WTC11 (cell line): ENCODE measurements at places on chromosomes 16 and 17. TPM values are rescaled to one million over a fixed set of nuclear protein-coding genes. Genes with fewer than 3 reads are reported as not detected.

The KLHL10 gene
- 0.14 to 0.35 TPM (median 0.14 TPM) in 3 replicates for total RNA-seq

The ATP2A1 gene
- 4.7 to 6.4 TPM (median 5.6 TPM) in 3 replicates for total RNA-seq

The MSI2 gene
- total RNA-seq, result 79.9 to 87.0 TPM (median 82.1 TPM) in 3 replicates

The ABCA10 gene
- 0.14 TPM in 1 of 3 replicates, not detected in the others for total RNA-seq

The ZFHX3 gene
- 2.7 to 5.7 TPM (median 3.1 TPM) in 3 replicates for total RNA-seq

The STX1B gene
- 15.9 to 20.5 TPM (median 19.9 TPM) in 3 replicates for total RNA-seq

The CORO7 gene
- total RNA-seq, result 36.7 to 45.5 TPM (median 38.6 TPM) in 3 replicates

The AATK gene
- 2.9 to 4.4 TPM (median 3.0 TPM) in 3 replicates for total RNA-seq

The HP gene
- 10.0 to 20.6 TPM (median 11.1 TPM) in 3 replicates for total RNA-seq

The TBC1D3C gene
- not detected in 3 replicates for total RNA-seq

- peak; percentile 86 for DNase-seq
- no peaks in the 10 kb centered on the region for H3K27me3 ChIP-seq
- H3K4me3 ChIP-seq, result peak overlapping the region; percentile 79
- H3K36me3 ChIP-seq, result peaks cover 6% of the 10 kb centered on the region
Observed at GRCh38 chr17:67245694-67246402, 852 bp upstream of the HELZ start.

DNA sequence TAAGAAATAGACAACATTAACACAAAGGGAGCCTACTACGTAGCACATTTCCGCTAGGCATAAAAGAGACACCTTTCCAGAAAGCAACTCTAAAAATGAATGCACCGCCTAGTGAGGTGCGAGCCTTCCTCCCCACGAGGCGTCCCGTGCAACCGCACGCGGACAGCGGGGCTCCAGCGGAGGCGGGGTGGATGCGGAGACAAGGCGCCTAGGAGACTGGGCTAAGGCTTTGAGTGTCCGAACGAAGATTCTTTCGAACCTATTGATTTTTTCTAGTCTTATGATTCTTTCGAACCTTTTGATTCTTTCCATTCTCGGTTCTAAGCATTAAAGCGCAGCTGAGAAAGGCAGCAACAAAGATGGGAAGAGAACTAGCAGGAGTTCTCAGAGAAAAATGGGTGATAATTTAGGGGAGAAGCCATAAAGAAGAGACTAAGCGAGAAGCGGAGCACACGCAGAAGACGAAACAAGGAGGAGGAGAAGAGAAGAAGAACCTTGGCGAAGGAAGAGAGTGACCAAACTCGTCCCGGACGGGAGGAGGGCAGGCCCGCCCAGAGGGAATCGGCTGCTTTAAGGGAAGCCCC lies 394 bp upstream of the CPD start:
- H3K4me3 ChIP-seq, result peak overlapping the region; percentile 81
- H3K4me1 ChIP-seq, result peaks cover 58% of the 10 kb centered on the region
- peak; percentile 25 for DNase-seq
- peak overlapping the region; percentile 54 for H3K27ac ChIP-seq
- no peaks in the 10 kb centered on the region for H3K36me3 ChIP-seq

DNA sequence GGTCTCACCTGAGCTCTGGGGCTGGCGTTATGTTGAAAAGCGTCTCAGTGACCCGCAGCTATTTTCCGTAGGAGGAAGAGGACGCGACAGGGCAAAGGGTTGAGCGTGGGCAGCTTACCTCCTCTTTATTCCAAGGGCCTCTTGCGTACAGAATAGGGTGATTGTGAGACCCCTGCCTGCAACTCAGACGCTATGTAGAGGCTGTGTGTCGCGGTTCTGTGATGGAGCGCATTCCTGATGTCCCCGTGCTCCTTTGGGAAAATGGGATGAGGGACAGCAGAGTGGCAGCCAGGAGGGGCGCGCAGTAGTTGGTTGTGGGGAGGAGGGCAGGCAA lies 531 bp upstream of the CDH8 start:
- no peaks in the 10 kb centered on the region for H3K36me3 ChIP-seq
- peaks cover 60% of the 10 kb centered on the region for H3K4me1 ChIP-seq
- DNase-seq, result peak; percentile 22
- H3K4me3 ChIP-seq, result peak overlapping the region; percentile 84

DNA sequence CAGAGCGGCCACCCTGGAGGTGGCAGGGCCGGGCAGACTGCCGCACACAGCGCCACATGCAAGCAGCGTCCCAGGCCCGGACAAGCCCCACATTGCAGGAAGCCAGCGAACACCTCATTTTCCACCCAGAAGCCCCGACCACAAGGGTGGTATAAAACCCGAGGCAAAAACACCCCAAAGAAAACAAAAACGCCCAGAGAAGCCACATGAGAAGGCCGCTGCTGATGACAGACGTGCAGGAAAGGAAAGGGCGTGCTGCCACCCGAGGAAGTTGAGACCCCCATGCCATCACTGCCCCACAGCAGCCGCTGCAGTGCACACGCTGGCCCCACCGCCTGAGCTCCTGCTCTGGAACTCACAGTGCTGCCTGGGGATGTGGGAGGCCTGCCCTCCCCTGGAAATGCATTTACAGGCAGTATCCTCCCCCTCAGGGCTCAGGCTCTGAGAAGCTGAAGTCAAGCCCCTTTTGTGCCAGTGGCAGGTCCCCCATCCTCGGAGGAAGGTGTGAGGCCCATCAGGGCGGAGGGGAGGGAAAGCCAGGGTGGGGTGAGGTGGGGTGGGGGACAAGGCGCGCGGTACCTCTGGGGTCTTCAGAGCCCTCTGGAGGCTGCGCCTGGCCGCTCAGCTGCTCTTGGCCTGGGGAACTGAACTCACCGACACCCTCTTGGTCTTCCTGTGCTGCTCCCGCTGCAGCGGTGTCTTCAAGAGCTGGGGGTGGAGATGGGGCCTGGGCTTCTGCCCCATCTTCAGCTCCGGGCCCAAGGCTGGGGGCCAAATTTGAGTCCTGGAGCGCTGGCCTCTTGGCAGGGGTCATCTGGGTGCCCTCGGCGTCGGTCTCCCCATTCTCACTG lies 62.0 kb downstream of the IL21R start:
- no peak for DNase-seq
- no peaks in the 10 kb centered on the region for H3K27me3 ChIP-seq
- H3K27ac ChIP-seq, result no peak overlapping the region
- H3K36me3 ChIP-seq, result peaks cover 43% of the 10 kb centered on the region
- no peaks in the 10 kb centered on the region; the same call in 1 of the 2 replicates for H3K4me1 ChIP-seq
- no peak overlapping the region for H3K4me3 ChIP-seq

DNA sequence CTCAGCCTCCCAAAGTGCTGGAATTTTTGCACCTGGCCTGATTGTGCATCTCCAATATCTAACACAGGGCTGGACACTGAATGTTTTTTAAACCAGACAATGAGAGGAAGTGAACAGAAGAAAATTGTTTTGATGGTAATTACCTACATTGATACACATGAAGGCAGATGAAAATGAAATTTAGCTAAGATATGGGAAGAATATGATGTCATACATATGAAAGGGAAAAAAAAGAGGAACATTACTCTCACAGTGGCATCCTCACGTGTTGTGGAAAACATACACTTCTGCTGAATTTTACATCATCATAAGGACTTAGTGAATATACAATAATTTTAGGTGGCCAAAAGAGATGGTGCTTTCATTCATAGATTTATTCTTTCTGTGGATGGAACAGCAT lies 111.7 kb downstream of the SYCE1L start:
- H3K4me1 ChIP-seq, result no peaks in the 10 kb centered on the region
- no peak overlapping the region for H3K27ac ChIP-seq
- H3K27me3 ChIP-seq, result no peaks in the 10 kb centered on the region

DNA sequence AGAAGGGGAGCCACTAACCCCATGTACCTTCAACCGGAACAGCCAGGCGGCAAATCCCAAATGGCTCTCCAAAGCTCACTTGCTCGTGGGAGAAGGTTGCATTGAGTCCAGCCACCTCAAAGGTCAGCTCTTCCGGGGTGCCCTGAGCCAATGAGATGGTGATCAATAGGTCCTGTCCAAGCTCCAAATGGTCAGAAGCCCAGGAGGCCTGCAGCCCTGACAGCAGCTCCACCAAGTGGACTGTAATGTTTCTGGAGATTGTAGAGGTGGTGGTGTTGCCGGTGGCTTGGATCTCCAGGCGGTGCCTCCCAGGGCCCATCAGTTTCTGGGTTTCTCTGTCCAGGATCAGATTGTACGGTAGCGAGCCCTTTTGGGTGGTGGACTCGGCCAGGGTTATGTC lies 39.9 kb upstream of the BCO1 start:
- H3K4me3 ChIP-seq, result no peak overlapping the region
- no peaks in the 10 kb centered on the region for H3K36me3 ChIP-seq
- DNase-seq, result no peak
- H3K27me3 ChIP-seq, result no peaks in the 10 kb centered on the region
- H3K4me1 ChIP-seq, result no peaks in the 10 kb centered on the region

DNA sequence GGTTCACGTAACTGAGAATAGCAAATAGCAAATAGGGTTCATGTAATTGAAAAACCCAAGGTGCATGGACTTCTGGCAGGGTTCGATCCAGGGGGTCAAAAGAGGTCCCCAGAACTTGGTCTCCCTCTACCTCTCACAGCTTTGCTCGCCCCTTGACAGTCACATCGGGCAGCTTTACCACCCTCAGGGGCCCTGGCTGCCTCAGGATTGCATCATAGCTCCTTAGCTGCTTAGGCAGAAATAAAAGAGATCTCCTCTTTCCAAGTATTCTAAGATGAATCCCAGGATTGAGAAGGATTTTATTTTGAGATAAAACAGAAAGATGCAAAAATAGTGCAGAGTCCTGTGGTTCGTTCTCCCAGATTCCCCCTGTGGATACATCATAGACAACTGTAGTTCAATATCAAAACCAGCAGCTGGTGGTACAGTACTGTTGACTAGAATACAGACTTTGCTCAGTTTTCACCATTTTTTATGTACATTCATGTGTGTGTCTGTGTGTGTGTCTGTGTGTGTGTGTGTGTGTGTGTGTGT lies 12.8 kb downstream of the ADGRG3 start:
- H3K27ac ChIP-seq, result no peak overlapping the region
- H3K36me3 ChIP-seq, result no peaks in the 10 kb centered on the region
- DNase-seq, result no peak
- H3K4me1 ChIP-seq, result peaks cover 37% of the 10 kb centered on the region
- no peaks in the 10 kb centered on the region; the same call in 1 of the 2 replicates for H3K27me3 ChIP-seq
- no peak overlapping the region for H3K4me3 ChIP-seq

DNA sequence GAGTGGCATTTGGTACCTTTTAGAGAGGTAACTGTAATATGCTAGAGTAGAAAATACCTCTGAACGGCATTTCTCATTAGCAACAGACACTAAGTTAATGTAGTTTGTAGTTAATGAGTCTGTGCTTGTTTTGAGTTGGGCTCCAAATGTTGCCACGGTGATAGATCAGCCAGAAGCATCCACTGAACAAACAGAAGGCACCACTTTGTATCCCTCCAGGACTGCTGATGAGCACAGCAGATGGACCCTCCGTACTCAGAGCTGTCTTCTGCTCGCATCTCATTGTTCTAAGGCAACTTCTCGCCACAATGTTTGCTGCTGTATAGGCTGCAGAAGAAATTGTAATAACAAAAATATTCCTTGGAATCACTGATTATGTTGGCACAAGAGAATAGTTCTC lies 56.1 kb downstream of the TNRC6C start:
- peaks cover 11% of the 10 kb centered on the region for H3K4me1 ChIP-seq
- no peaks in the 10 kb centered on the region for H3K27me3 ChIP-seq
- no peak overlapping the region for H3K27ac ChIP-seq
- no peak overlapping the region for H3K4me3 ChIP-seq
- peaks cover 4% of the 10 kb centered on the region for H3K36me3 ChIP-seq
- no peak for DNase-seq

DNA sequence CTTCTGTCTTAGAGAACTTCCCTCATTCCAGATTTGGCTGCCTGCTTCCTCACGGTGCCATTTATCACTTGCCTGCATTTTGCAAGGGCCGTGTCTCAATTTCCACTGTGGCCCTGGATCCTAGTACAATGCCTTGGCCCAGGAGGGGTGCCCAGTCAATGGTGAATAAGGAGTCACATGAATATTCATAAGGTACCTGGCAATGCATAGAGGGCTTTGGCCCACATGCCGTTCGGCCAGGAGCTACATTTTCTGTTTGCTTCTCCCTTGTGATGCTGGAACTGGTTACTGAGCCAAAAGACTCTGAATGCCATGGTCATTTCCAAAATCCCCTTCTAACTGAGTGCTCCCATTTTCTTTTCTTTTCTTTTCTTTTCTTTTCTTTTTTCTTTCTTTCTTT lies 4.8 kb upstream of the PIRT start:
- peak overlapping the region; percentile 60; the same call in 1 of the 2 replicates for H3K27ac ChIP-seq
- H3K4me3 ChIP-seq, result no peak overlapping the region
- H3K4me1 ChIP-seq, result peaks cover 28% of the 10 kb centered on the region
- peaks cover 6% of the 10 kb centered on the region; the same call in 1 of the 2 replicates for H3K36me3 ChIP-seq

DNA sequence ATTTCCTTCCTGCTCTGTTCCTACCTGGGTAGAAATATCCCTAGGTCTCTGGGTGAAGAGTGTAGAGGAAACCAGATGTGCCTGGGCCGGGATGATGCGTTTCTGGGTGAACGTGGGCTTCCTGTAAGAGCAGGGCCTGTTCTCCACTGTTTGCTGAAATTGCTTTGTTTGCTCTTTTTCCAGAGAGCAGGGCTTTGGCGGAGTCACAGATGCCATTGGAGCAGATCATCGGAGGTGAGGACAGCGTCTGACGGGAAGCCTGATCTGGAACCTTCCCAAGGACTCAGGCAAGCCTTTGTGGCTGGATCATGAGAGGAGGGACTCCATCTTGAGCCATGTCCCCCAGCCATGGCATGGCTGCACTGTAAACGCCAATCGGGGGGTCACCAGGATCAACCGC lies 15.4 kb downstream of the DHODH start:
- DNase-seq, result no peak
- H3K36me3 ChIP-seq, result peaks cover 43% of the 10 kb centered on the region
- 0 out of 2 replicates have a peak overlapping the region, but pooled peaks have one; percentile 53 for H3K27ac ChIP-seq

DNA sequence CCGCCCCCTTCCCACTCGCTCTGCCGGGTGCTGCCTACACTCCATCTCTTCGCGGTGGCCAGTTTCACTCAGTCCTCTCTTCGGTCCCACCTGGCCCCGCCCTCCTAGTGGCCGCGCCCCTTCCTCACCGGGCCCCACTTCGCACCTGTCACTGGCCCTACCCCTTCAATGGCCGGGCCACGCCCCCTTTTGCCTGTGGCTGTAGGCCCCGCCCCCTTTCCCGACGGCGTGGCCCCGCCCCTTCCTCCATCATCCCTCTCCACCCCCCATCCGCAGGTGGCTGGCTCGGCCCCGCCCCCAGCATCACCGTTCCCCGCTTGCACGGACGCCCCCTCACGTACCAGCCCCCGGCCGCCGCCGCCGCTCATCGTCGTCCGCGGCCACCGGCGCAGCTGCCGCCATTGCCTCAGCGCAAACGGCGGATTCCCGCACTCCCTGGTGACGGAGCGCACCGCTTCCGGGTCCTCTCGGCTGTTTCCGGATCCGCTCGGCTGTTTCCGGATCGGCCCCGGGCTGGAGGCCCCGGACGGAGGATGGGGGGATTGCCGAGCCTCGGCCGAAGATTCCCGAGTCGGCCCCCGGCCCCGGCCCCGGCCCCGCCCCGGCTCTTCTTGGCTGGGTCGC lies at the start of gene RABEP2:
RABEP2 (minus strand) TSS at position 477 of the 624 bp plus-strand sequence; CDS start at position 402, 75 bp downstream.
- peak; percentile 99 for DNase-seq
- peaks cover 3% of the 10 kb centered on the region; the same call in 1 of the 2 replicates for H3K27me3 ChIP-seq
- H3K27ac ChIP-seq, result peak within 1 kb of the TSS; percentile 99
- H3K4me3 ChIP-seq, result peak within 1 kb of the TSS; percentile 97
- H3K36me3 ChIP-seq, result 0 out of 2 replicates have a peak, but pooled peaks cover under 1% of the 10 kb centered on the region
